ENCODE measurements at places on chromosomes 2 and 18.

DNA sequence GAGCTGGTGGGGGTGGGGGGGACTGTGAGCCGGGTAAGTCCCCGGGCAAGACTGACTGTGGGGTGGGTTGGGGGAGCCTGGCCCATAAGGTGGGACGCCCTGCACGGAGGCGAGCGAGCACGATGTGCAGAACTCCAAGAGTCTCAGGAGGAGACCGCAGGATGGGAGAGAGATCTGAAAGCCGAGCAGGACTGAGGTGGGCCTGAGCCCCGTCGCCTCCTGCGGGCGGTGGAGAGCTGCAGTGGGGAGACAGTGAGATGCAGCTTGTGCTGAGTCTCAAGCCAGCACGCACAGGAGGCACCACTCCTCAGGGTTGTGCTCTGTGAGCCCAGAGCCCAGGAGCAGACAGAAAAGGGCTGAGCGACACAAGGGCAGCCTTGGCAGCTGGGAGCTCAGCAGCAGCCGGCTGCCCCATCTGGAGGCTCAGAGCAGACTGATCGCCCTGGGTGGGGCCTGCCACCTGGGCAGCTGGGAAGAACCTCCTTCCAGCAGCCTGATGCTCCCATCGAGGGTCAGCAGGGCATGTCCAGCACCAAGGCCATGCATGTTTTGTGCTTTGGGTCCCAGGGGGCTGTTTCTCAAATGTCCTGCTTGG is 15.9 kb downstream of the ARHGEF4 start:
- H3K4me1 ChIP-seq, result 0 out of 2 replicates have a peak, but pooled peaks cover 1% of the 10 kb centered on the region
- H3K27me3 ChIP-seq, result no peaks in the 10 kb centered on the region
- DNase-seq, result no peak
- no peak overlapping the region for H3K27ac ChIP-seq

DNA sequence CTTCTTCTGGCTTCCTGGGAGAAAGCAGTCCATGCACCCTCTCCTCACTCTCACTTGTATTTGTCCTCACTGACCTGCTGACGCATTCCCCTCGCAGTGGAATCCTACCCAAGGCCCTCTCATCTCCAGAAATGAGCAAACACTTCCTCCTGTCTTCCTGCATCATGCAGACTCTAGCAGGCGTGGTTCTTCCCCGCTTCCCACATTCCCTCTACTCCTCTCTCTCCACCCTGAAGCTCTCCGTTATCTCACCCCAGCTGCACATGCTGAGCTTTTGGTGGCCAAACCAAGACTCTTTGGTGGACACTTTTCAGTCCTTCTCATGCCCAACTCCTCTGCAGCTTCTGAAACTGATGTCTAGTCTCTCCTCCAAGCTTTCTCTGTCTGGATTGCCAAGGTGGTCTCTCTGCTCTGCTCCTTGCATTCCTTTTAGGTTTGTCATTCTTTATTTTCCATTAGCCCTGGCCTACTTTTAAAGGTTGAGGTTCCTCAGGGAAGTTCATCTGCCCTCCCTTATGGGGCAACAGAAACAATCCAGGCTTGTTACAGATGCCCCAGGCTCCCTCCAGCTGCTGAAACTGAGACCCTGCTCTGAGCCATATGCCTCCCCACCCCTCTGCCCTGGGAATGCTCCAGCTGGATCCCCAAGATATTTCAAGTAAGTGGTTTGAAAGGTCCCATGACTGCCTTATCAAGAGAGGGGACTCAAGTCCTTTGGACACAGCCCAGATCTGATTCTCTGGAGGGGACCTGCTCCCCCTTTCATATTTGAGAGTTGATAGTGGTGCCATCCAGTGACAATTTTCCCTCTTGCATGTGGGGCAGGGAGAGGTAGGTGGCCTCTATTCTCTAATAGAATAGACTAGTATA is 835 bp upstream of the IL18RAP start:
- no peak overlapping the region for H3K27ac ChIP-seq
- no peak overlapping the region for H3K4me3 ChIP-seq
- H3K36me3 ChIP-seq, result no peaks in the 10 kb centered on the region
- no peaks in the 10 kb centered on the region for H3K4me1 ChIP-seq

GRCh38 chr2:158045362-158045761 is 56.3 kb upstream of the UPP2 start:
- H3K27me3 ChIP-seq, result no peaks in the 10 kb centered on the region
- no peak overlapping the region for H3K4me3 ChIP-seq
- DNase-seq, result peak; percentile 39
- H3K4me1 ChIP-seq, result no peaks in the 10 kb centered on the region
- no peak overlapping the region for H3K27ac ChIP-seq
- no peaks in the 10 kb centered on the region for H3K36me3 ChIP-seq

- H3K4me3 ChIP-seq, result no peak overlapping the region
- no peak overlapping the region for H3K27ac ChIP-seq
- H3K36me3 ChIP-seq, result no peaks in the 10 kb centered on the region
- H3K27me3 ChIP-seq, result no peaks in the 10 kb centered on the region
- no peak for DNase-seq
Observed at GRCh38 chr2:161124201-161124600, 36.0 kb upstream of the TANK start.

GRCh38 chr2:13901526-13901925 is 731.0 kb upstream of the LRATD1 start:
- no peak for DNase-seq
- H3K27ac ChIP-seq, result no peak overlapping the region
- no peaks in the 10 kb centered on the region for H3K4me1 ChIP-seq
- H3K27me3 ChIP-seq, result no peaks in the 10 kb centered on the region
- H3K36me3 ChIP-seq, result no peaks in the 10 kb centered on the region
- H3K4me3 ChIP-seq, result no peak overlapping the region

All from iPS DF 6.9 (cell line).